T-cell (primary cell): ENCODE measurements at places on chromosomes 5 and 9.

DNA sequence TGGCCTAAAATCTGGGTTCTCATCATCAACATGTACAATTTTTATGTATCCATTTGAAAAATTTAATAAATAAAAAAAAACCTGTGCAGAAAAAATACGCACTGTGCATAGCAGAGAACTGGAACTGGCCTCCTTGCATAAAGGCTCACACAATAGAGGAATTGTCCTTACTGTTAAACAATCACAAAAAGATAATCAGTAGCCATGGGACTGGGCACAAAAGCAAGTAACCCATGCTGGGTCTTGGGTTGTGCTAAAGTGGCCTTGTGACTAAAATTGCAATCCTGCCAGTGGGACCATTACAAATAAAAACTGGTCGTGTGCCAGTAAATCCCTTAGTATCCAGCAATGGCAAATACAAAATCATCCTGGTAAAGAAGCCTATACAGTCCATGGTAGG is 1646.6 kb downstream of the MAT2B start:
- DNase-seq = no peak

DNA sequence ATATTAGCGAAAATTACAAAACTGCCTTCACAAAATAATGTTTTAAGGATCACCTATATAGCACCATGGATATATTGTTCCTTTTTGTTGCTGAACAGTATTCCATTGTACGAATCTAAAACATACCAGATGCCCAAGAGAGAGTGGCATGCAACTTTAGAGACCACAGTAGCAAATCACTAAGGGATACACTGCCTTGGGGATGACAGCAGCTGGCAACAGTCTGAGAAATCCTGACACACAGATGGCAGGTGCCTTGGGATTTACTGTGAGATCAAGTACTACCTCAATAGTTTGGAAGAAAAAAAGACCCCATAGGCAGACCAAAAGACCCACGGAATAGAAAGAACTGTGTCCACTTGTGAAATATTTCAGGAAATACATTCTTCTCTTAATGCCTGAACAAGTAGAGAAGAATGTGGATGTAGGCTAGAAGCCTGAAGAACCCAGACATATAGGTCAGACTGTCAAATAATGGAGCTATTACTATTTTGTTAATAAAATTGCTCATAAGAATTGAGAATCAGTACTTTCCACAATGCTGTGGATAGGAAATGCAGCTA is 53.4 kb downstream of the PLPP1 start:
- DNase-seq = no peak

DNA sequence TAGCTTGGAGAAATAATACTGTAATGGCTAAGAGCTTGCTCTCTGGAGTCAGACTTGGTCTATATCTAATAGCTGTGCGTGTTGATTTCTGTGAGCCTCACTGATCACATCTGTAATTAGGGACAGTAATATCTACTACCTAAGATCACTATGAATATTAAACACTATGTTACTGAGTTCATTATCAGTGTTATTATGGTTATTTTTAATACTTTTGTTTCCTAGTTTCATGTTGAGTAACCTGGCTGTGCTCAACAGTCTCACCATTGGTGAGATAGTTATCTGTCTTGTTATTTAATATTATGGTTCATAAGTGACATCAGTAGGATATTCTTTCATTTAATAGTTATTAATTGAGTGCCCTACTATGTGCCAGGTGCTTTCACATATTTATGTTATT is 22.4 kb upstream of the CAVIN4 start:
- DNase-seq = no peak

DNA sequence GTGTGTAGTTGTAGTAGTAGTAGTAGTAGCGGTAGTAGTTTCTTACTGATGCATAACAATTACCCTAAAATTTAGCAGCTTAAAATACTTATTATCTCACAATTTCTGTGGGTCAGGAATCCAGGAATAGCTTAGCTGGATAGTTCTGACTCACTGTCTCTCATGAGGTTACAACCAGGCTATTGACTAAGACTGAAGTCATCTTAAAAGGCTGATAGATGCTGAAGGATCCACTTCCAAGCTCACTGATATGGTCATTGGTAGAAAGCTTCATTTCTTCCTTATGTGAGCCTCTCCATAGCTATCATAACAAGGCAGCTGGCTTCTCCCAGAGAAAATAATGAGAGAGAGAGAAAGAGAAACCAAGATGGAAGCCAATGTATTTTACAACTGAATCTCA is 147.5 kb upstream of the FBXL17 start:
- no peak for DNase-seq

- peak; percentile 0 for DNase-seq
These were observed 318.3 kb upstream of the ITGA1 start for GRCh38 chr5:52469420-52469819.

GRCh38 chr5:31918739-31919138 is 255.4 kb downstream of the GOLPH3 start:
- no peak for DNase-seq

DNA sequence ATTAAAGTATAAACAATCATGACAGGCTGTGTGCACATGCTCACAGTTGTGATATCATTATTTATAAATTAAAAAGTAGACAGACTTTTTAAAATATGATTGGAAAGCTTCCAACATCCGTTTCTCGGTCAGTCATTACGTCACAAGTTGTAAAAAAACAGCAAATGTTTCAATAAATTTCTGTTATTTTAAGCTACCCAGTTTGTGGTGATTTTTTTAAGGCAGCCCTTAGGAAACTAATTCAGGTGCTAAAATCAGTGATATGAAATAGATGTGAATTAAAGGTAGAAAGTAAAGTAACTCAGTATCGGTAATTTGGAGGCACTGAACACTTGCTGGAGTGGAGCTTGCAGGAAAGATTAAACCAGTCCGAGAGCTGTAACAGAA is 1.2 kb downstream of the CCNH start:
- no peak for DNase-seq

GRCh38 chr5:77881528-77881927 is 105.4 kb upstream of the TBCA start:
- DNase-seq = no peak

GRCh38 chr9:2630158-2630557 is 8.6 kb downstream of the VLDLR start:
- DNase-seq = no peak

GRCh38 chr9:121206516-121207370 is 5.1 kb upstream of the RAB14 start:
- DNase-seq = no peak

GRCh38 chr5:107616213-107616612 is 54.5 kb downstream of the EFNA5 start:
- no peak for DNase-seq

DNA sequence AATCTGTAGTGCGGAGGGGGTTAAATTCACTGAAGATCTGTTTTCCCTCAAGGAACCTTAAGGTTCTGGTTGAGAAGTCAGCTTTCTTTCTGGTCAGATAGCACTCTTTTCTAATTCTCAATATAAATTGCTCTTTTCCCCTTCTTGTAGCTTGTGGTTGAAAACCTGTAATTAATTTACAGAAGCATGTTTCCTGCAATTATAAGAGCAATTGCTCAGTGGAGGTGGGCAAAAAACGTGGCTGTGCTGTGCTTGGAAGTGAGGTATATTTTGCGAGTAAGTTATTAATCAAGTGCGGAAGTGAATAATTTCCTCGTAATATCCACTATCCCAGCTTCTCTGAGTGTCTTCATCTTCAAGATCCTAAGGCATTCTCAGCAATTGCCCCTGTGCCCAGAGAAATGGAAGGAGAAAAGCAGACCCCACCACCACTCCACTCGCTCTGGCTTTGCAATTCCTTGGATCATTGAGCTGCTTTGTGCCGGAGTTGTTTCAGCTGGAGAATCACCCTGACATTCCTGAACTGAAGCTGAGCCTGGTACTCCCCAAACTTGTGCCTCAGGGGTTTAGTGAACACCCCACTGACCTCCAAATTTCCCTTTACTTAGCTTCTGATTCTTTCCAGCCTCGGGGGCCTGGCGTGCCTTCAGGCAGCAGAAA is 140.6 kb downstream of the LRRC70 start:
- no peak for DNase-seq

GRCh38 chr5:180287868-180288267 is 4.0 kb downstream of the MAPK9 start:
- no peak for DNase-seq

GRCh38 chr5:672329-673160 is 20.6 kb downstream of the TPPP start:
- DNase-seq = peak; percentile 89

DNA sequence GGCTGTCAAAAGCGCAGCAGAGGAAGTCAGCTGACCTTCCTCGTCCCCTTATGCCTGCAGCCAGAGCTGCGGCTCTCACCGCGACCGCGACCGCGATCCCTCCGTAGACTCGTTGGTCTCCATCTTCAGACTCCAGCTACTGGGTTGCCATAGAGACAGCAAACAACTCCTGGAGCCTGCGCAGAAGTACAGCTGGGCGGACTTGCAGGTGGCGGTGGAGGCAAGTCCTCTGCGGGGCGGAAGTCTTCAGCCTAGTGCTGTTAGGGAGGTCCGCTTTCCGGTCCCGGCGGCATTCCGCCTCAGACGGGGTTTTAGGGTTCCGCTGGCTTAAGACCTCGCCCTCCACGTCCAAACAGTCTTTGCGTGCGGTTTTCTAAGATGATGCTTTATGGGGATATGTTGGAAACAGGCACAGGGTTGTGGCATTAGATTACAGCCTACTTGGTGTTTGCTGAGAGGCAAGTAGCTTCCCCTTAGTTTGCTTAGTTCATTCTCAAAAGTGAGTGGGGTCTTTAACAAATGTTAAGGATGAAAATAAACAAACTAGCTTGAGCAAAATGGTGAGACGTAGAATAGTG is at the start of gene SPAG8:
TSS of gene SPAG8 (minus strand) at position 238 of the 578 bp plus-strand sequence. CDS start at position 123, 115 bp downstream.
- peak; percentile 97 for DNase-seq

GRCh38 chr9:109771087-109771486 is 8.9 kb upstream of the PALM2AKAP2 start:
- DNase-seq = no peak

DNA sequence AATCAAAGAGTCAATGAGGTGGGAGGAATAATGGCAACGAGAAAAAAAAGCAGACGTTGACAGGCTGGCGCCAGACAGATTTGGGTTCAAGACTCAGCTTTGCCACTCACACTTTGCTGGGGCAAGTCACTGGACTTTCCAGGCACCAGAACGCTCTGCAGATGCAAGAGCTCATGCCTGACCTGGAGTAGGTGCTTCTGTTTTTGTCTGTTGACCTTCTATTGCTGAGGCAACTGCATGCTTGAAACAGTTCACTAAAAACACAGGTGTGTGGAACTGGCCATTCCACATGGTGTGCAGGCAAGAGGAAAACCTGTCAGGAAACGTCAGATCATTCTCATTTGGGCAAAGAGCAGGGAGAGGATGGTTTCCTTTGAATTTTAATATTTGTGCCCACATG is 161.2 kb upstream of the SMIM23 start:
- DNase-seq = no peak

- DNase-seq = no peak
These were observed 131.1 kb upstream of the MOCS2 start for GRCh38 chr5:53240661-53241060.

DNA sequence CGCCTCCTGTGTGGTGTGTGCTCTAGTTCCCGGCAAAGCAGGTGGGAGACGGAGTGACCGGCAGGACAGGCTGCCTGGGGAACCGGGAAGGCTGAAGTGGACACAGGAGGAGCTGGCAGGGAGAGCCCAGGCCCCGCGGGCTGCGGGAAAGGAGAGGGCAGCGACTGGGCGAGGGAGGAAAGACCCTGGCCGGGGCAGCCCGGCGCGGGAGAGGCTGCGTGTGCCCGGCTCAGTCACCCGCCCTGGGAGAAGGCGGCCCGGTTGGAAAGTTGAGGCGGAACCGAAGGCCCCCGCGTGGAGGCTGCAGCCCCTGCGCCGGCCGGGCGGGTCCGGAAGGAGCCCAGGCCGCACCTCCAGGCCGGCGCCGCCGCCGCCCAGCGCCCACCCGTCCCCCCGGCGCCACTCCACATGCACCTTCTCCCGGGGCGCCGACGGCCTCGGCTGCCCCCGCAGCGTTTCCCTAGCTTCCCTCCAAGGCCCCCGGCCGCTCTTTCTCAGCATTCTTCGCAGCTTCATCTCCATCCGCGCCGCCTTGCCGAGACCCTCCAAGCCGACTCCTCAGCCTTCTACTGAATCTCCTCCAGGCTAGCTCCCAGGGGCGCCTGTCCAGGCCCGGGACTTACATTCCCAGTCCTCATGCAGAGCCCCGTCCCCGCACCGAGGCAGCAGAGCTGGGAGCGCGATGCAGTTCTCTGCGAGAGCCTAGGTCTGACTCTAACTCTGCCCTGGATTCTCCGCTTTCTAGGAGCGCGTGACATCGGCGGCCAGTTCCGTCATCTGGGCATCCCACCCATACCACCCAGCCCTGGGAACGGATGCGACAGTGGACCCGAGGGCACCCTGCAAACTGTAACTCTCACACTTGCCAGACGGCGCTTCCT is 152.0 kb downstream of the ERCC6L2 start:
- no peak for DNase-seq

DNA sequence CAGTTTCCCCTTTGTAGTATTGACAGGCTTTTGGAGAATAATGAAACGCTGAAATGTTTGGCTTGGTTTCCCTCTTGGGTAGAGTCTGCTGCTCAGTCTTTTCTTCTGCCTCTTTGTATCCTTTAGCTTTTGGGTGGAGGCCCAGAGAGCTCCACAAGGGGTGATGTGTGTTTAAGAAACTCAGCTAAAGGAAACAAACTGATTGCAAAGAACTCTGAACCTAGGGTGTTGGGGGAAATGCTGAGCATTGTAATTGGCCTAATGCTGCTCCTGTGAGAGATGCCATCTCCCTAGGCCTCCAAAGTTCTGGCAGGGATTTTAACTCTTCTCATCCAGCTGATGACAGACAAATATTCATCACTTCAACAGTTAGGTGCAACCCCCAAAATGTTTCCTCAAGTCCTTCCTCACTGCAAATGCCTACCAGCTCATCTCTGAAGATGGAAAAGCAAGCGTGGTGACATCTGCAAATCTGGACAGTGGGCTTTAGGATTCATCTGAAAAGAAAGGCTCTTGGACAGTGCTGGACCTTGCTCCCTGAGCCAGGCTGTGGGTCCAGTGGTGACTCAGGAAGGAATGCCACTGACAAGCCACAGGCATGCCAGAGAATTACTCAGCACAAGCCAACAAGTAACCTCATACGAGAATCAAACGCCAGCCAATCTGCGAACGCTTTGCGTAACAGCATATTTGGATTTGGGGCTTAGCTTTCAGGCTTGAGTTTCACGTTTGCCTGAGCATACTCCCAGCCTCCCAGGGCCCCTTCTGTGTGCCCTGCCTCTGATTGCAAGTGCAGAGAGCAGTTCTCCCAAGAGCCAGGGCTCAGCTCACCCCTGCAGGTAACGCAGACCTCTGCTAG is 30.5 kb upstream of the ZSWIM6 start:
- no peak for DNase-seq

- DNase-seq = no peak
These were observed 148.1 kb upstream of the MPDZ start for GRCh38 chr9:13427587-13427986.

DNA sequence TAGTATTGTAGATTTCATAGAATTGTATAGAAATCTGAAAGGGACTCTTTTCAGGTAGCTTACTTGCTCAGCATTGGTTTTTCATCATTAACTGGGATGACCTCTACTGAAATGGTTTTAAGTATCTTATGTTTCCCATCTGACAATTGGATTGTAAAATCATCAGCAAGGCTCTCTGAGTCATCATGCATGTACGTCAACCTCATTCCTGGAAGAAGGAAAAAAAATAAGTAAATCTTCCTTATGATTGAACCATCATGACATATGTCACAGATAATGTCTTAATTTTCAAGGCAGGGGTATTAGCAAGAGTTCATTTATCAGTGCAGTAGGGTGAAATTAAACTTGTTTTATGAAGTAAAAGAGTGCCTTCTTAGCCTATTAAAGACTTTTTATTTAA is 74.9 kb upstream of the CER1 start:
- DNase-seq = no peak
